ENCODE measurements at places on chromosomes 6 and 20.

DNA sequence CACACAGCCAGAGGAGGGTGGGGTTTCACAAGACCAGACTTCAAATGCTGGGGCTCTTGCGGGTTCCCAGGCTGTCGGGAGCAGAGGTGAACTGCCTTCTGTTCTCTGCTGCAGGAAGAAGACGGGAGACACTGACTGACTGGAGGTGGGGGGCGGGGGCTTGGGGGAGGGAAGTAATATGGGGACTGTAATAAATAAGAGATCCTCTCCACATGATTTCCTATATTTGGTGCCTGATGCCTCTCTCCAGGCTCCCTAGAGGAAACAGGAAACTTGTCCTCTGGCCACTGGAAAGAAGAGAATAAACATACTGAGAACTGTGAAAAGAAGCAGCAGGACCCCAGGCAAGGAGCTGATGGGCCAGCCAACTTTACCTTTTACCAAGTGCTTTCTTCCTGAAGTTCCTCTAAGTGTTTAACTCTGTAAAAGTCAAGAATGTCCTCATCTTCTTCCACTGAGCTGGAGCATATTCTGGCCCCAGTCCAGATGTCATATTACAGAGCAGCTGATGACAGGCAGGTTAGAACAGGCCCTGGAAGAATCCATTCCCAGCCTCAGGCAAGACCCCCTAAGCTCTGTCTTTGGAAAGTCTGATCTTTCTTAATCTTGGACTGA, 33.2 kb upstream of the ADGRF5 start:
- no peak for DNase-seq

- DNase-seq, result no peak
These were observed 226.6 kb downstream of the TFAP2C start for GRCh38 chr20:56855708-56856107.

DNA sequence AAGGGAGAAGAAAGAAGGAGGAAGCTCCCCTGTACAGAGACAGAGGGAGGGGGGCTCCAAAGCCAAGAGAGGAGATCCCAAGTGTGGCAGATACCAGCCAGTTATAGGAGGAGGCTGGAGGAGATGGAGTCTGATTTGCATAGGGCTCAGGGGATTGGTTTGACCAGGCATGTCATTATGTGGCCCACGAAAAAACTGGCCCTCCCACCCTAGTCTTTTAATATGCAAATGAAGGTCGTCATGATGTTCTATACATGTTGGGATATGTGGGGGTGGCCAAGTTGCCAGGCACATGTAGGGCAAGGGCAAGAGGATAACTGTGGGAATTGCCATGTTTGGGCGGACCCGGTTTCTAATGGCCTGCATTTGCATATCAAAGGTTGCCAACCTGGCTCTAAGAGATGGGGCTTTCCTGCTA, 17.6 kb upstream of the ZFP64 start:
- DNase-seq, result no peak

DNA sequence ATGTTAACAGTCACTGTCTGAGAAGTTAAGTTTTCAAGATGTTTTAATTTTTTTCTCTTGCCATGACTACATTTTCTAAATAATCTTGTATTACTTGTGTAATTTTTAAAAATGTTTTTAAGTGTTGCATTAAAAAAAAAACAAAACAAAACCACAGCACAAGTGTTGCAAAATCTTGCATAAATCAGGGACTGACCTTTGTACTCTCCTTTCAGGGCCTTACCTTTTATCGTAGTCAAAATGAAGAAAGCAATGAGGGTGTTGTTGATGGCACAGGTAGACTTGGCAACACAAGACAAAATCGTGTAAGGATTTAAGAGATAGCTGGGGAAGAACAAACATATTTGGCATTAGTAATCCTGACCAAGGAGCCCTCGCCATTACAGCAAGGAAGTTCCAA, 42.5 kb downstream of the PIGU start:
- no peak for DNase-seq

DNA sequence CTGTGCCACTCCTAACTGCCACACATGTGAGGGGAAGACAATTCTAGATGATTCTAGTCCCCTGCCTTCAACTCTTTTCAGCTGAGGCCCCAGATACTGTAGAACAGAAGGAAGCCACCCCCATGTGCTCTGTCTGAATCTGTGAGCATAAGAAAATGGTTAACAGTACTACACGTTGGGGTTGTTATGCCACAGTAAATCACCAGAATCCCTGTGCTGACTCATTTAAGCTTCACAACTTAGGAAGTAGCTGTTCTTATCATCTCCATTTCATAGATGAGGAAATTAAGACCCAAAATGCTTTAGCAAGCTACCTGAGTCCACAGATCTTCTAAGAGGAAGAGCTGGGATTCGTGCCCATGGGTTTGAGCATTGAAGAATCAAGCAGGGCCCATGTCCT, 27.4 kb upstream of the SCRT2 start:
- DNase-seq, result no peak

- DNase-seq, result no peak
These were observed 181.0 kb downstream of the CDKAL1 start for GRCh38 chr6:20715135-20715806.

DNA sequence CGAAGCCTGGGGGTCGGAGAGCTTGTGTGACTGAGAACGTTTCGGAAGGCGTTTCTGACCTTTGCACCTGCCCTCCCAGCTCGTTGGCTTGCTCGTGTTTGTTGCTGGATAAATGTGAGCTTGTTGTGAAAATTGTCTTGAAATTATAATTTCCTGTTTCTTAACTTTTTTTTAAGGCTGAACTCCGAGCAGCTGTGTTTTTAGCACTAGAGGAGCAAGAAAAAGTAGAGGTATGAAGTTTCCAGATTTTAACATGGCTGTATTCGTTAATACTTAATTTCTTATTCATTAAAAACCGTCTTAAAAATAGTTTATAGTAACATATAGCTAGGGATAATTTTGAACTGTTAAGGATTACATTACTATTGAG, 672 bp downstream of the CEP43 start:
- no peak for DNase-seq

DNA sequence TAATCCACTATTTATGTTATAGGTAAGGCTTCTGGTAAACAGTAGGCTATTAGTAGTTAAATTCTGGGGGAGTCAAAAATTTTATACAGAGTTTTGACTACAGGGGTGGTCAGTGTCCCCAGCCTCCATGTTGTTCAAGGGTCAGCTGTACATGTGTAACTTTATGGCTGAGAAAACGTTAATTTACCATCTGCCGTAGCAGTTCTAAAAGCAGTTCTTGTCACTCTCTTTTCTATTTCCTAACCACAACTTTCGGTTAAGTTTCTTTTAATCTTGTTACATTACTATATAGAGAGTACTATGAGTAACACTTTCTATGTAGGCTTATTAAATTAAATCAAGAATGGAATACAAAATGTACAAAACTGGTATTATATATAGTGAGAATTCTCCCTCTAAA, 21.6 kb upstream of the KIF6 start:
- no peak for DNase-seq

- no peak for DNase-seq
These were observed 30.9 kb downstream of the PSMG4 start for GRCh38 chr6:3289664-3290055.
